NCI-H1105 treated with DMSO at 0.1 percent for 48 hours (cell line): ENCODE measurements at places on chromosomes 1 and 21.

- no peak for DNase-seq
These were observed 61.9 kb downstream of the DNTTIP2 start for GRCh38 chr1:93816970-93817678.

GRCh38 chr1:38991638-38992411, 749 bp downstream of the AKIRIN1 start:
- DNase-seq: peak; percentile 36

DNA sequence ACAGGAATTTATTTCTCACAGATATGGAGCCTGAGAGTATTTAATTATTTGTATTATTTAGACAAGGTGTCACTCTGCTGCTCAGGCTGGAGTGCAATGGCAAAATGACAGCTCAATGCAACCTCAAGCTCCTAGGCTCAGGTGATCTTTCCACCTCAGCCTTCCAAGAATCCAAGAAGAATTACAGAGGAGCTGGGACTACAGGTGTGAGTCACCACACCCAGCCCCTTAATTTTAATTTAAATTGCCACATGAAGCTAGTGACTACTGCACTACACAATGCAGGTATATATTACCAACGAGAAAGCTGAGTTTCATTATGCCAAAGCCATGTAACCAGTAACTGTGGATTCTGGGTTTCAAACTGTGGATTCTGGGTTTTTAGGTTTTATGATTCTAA, 2.1 kb downstream of the KHDC4 start:
- no peak for DNase-seq

- DNase-seq: no peak
These were observed 6.3 kb downstream of the ASPM start for GRCh38 chr1:197140121-197140520.

DNA sequence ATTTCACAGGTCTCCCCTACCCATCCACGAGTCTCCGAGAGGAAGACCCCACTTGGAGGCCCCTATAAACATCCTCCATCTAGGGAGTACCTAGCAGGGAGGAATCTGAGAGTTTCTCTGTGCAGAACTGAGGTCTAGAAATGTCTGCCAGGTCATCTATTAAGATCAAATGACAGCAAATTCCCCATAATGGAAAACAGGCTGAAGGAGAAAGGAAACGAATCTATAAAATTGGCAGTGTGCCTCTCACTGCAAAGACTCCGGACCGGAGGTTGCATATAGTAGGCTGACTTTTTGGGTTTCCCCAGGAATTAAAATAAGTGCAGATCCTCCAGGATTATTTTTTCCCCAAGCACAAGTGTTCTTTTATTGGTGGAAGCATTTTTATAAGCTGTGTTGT, 57.7 kb downstream of the NMNAT2 start:
- no peak for DNase-seq

DNA sequence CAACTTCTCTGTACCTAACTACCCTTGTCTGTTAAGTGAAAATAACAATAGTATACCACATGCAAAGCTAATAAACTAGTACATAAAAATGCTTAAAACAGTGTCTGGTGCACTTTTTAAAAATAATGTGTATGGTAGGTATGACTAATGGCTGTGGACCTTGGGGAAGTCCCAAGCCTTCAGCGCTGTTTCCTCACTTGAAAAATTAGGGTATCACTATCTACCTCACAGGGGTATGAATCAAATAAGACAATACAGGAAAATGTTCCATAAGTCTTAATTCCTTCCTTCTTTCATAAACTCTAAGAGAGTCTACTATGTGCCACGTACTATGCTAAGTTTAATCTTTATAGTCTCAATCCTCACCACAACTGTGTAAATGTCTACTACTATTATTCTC, 32.0 kb downstream of the EGLN1 start:
- DNase-seq: no peak

GRCh38 chr21:37259426-37259825, 7.7 kb downstream of the VPS26C start:
- DNase-seq: no peak

GRCh38 chr1:111204983-111205713, 4.7 kb upstream of the DENND2D start:
- DNase-seq: no peak

- no peak for DNase-seq
These were observed at the start of gene LELP1 for GRCh38 chr1:153203130-153203529. LELP1 (plus strand) TSS chr1:153203430; CDS start chr1:153204708, 1,278 bp downstream.

- no peak for DNase-seq
These were observed 4.6 kb upstream of the SMG7 start for GRCh38 chr1:183467687-183468086.

DNA sequence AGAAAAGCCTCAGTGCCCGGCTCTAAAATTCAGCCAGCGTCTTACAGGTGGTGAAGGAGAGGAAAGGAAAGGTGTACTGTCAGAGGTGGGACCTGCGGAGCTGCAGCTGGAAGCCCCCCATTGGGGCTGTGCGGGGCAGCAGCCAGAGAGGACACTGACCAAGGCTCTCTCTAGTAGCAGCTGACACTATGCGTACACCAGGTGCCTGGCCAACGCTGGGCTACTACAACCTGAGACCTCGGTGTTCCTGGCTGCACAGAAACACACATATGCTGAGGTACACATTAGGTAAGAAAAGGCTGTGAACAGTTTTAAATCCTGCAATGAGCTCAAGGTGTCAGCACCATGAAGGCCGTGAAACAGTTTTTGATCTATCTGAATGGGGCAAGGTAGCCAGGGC, 55.5 kb upstream of the EDN2 start:
- no peak for DNase-seq

- DNase-seq: no peak
These were observed 8.4 kb upstream of the CROCC start for GRCh38 chr1:16913181-16913832.

- DNase-seq: no peak
These were observed 27.5 kb downstream of the CTH start for GRCh38 chr1:70438529-70438928.

DNA sequence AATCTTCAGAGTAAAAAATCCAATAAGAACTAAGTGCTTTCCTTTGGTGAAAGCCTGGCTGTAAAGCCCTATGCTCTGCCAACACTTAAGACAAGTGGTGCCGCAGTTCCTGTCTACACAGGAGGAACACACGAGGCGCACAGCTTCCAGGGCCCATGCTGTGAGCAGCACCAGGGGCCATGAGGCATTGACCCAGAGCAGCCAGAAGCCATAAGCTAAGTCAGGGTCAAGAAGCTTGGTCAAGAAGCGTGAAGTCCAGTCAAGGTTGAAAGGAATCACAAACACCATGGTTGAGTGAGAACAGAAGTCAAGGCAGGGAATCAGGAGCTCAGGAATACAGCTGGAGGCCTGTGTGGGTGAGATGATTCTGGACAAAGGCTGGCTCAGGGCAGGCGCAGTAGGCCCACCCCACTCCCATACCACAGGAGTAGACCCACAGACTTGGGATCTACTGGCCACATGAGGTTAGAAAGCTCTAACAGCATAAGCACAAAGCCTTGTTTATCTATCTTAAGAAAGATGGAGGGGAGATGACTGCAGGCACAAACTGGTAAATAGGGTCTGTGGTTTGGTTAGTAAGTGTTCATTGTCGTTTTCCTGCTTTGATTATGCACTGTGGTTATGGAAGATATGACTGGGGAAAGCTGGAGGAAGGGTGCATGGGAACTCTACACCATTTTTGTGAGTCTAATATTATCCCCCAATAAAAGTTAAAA, 42.9 kb upstream of the RCAN3 start:
- DNase-seq: no peak

DNA sequence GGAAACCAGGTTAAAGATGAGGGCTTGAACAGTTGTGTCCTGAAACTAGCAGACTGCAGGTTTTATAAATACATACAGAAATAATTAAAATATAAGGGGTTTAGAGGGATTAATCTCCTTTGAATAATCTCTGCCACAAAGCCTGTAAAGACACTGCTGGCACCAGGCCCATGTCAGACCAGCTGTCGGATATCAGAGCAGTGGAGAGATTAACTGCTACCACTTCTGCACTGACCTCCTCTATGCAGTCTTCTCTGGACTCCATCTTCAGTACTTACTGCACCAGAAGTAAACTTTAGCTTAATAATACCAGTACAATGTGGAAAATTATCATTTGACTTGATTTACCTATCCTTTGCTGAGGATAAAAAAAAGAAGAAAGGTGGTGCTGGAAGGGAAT, 128.6 kb downstream of the LHX4 start:
- DNase-seq: peak; percentile 60

GRCh38 chr1:240363315-240363714, 248.6 kb downstream of the GREM2 start:
- no peak for DNase-seq

GRCh38 chr1:62444701-62445100, 7.9 kb downstream of the USP1 start:
- no peak for DNase-seq

- DNase-seq: no peak
These were observed 70.6 kb upstream of the ST6GALNAC3 start for GRCh38 chr1:76003946-76004345.

GRCh38 chr1:9838946-9839345, 15.2 kb upstream of the CLSTN1 start:
- DNase-seq: no peak

DNA sequence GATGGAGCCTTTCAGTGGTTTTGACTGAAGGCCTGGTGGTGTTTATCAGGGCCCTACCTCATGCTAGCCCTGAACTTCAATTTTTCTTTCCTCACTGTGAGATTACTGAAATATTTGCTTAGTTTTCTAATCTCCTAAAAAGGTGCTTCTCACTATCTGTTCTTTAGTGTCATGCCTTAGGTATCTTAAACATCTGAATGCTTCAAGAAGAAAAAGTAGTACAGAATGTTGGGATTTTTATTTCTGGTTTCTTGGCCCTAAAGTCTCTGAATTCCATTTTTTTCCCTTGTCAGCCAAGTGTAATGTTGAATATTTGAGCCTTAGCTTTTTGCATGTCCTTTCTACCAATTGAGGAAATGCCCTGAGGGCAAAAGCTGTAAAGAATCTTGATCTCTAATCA, 47.9 kb upstream of the PRKACB start:
- DNase-seq: no peak

DNA sequence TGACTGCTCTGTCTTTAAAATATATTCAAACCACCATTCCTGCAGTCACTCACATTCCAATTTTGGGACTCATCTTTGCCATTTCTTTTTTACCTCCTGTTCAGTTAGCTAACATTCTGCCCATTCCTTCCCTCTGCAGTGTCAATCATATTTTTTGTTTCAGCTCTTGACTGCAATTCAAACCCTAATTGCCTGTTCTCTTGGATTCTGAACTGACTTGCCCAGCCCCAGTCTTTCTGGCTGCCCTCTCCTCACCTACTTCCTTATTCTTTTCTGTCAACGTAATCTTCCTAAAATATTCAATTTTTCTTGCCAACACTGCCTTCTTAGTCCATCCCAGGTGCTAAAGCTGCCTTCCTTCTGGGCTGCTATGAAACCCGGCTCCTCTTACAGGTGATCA, 6.1 kb downstream of the PRDM2 start:
- no peak for DNase-seq

- no peak for DNase-seq
These were observed 33.3 kb upstream of the TDRD10 start for GRCh38 chr1:154468535-154469250.

DNA sequence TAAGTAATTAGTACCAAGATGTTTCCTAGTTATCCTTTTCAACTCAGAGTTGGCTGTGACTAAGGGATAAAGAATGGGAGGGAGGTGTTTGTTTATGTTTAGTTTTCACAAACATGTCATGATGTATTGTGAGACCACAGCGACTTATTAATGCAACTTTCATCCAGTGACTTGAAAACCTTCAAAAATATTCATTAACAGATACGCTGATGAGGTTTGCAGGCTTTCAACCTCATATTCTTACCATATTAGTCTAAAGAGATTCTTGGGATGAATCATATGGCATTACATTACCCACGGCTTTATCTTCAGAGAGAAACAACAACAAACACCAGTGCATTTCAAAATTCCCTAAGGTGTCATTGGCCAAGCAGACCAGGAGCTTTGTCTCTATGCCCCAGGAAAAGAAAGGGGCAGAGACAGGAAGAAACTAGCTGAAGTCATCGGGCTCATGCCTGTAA, 36.4 kb downstream of the PALMD start:
- no peak for DNase-seq

- DNase-seq: no peak
These were observed 8.4 kb downstream of the RPS6KA1 start for GRCh38 chr1:26537951-26538352.

- no peak for DNase-seq
These were observed 8.9 kb downstream of the ZBTB7B start for GRCh38 chr1:155011437-155012025.

DNA sequence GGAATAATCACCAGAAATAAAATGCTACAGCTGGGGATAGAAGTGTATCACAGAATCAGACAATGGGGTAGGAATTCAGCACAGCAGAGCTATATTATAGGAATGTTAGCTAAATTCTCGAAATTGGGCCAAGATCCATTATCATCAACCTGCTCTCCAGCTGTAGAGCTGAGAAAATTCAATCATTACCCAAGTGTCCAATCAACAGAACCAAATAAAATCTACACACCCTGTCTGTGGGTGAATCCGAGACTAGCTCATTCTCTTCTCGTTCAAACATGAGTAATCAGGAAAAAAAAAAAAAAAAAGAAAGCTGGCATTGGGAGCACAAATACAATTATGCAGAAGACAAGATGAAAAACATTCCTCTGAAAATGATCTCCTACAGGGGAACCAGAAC, 119.2 kb downstream of the CDC7 start:
- DNase-seq: no peak

DNA sequence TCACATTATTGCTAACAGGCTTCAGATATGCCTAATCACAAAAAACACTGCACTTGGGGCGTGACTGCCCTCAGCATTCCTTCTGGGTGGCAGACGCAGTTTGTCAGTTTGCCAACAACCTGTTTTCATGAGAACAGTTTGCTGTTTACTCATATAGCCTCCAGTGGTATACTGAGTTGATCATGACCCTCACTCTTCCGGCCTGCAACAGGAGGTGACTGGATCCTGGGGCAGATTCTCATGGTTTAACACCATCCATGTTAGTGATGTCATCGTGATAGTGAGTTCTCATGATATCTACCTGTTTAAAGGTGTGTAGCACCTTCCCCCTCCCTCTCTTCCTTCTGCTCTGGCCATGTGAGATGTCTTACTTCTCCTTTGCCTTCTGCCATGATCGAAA, 555.2 kb downstream of the PLPP3 start:
- DNase-seq: no peak

DNA sequence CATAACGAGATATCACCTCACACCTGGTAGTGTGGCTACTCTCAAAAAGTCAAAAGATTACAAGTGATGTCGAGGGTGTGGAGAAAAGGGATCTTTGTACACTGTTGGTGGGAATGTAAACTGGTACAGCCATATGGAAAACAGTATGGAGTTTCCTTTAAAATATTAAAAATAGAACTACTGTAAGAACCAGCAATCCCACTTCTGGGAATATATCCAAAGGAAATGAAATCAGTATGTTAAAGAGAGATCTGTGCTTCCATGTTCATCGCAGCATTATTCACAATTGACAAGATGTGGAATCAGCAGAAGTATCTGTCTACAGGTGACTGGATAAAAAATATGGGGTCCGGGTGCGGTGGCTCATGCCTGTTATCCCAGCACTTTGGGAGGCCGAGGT, 7.6 kb upstream of the PIK3C2B start:
- DNase-seq: no peak

DNA sequence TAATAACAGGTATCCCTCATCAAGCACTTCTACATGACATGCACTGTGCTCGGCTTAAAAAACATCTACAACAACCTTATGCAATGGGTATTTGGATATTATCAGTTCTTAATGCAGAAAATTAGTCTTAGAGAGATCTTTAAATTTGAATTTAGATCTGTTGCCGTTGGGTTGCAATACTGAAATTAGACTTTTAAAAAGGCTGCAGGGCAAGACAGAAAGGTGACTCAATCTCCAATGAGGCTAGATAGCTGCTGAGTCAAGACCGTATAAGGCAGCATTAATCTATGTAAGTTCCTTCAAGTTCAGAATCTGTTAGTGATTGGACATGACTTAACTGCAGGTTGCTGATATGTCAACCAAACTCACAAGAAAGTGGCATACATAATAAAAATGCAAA, 37.3 kb downstream of the OLFM3 start:
- no peak for DNase-seq
